Non-pigmented ciliary epithelial cell (primary cell): ENCODE measurements at places on chromosomes 16 and 17.

GRCh38 chr16:66486773-66487579 lies 59.9 kb downstream of the BEAN1 start:
- no peak for DNase-seq

DNA sequence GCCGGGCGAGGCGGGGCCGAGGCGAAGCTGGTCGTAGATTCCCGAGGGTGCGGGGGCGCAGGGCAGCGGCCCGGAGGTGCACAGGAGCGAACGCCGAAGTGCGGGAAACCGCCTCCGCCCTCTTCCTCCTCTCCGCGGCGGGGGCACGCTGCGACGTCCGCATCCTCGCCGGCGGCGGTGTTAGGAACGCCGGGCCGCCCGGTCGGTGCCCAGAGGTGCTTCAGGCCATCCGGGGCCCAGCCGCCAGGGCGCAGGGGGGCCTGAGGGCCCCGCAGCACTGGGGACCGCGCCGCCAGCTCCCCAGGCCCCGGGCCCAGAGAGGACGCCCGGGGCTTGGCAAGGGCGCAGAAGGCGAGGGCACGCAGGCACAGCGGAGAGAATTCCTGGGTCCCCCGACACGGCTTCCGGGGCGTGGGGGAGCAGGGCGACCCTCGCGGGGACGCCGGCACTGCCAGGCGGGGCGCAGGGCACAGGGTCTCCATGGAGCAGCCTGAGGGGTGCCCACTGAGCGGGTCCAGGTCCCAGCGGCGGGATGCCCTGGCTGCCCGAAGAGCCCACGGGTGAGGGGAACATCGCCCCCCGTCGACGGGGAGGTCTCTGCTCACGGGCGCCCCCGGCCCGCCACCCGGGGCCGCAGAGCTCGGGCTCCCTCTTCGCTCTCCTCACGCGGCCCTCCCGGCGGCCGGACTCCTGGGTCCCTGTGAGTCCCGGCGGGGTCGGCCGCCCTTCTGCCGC lies 576 bp downstream of the EPOP start:
- no peak for DNase-seq

DNA sequence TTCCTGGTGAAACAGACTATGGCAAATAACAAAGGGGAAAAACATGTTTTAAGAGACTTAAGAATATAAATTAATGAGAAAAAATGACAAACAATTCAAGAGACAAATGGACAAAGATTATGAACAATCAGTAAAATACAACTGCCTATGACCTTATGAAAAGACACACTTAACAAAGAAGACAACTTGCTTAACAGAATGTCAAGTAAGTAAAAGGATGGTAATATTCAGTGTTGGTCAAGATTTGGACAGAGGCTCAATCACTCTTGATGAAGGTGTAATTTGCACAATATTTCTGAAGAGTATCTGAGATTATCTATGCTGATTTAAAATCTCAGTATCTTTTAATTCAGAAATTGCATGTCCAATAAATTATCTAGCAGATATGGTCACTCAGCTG lies 34.4 kb downstream of the CREBBP start:
- DNase-seq, result no peak

DNA sequence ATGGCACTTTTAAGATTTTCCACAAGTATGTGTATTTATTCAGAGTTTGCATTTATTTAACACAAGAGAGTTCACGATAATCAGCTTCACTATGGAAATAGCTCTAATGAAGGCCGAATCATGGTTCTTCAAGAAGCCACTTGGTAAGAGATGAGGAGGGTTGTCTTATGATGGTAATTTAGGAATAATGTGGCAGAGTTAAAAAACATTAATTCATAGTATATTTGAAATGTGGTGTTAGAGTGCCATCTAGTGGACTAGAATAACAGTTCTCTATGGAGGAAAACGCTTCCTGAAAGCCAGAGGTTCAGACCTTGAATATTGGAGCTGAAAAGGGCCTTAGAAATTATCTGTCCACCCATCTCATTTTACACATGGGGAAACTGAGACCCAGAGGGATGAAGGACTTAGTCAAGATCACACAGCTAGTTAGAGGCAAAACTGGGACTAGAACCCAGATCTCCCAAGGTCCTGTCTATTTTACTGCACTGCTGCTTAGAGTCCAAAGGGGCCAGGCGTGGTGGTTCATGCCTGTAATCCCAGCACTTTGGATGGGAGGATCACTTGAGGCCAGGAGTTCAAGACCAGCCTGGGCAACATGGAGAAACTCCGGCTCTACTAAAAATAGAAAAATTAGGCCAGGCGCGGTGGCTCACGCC lies 33.8 kb upstream of the KPNB1 start:
- no peak for DNase-seq
